Pons (tissue), 1 donor: ENCODE measurements at places on chromosomes 1 and 21.

DNA sequence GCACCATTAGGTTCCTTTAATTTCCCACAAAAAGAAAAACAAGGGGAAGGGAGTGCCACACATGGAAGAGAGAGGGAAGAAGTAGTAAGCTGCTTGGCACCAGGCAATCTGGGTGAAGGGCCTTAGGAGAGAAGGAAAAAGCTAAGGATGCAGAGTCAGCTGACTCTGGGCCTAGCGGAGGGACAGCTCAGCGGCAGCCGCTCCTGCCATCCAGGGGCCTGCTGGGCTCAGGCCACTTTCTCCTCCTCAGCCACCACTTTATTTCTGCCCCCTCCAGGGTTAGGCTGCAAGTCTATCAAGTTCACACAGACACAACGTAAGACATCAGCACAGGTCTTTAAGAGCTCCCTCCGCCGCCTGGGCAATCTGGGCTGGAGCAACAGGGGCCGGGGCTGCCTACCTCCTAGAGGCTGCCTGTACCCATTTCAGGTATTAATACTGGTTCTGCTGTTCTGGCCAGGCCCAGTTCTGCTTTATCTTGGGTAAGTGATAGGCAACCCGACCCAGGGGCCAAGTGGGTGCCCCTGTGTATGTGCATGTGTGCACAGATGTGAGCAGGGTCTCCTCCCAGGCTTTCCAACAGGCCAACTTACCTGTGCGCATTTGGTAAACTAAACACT lies 53.6 kb downstream of the SLC45A1 start:
- no peak for DNase-seq

GRCh38 chr1:72830606-72831390 lies 548.5 kb upstream of the NEGR1 start:
- DNase-seq, result no peak

DNA sequence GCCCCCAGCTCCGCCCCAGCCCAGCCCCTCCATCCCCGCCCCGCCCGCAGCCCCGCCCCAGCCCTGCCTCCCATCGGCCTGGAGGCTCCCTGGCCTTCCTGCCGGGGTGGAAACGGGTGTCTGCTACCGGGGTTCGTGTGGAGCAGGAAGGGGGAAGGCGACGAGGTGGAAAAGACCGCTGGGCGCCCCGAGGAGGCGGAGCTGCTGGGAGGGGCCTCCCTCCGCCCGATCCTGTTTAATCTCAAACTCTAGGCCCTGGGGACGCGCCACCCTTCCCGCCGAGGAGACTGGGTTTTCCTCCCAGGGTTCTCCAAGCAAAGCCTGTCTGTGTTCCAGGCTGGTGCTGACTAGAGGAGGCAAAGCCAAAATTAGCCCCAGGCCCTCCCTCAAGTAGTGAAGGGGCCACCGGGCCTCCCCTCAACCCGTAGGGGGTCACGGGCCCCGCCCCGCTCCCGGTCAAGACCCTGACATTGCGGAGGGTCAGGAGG lies 16.2 kb upstream of the TTLL10 start:
- DNase-seq, result peak; percentile 62

DNA sequence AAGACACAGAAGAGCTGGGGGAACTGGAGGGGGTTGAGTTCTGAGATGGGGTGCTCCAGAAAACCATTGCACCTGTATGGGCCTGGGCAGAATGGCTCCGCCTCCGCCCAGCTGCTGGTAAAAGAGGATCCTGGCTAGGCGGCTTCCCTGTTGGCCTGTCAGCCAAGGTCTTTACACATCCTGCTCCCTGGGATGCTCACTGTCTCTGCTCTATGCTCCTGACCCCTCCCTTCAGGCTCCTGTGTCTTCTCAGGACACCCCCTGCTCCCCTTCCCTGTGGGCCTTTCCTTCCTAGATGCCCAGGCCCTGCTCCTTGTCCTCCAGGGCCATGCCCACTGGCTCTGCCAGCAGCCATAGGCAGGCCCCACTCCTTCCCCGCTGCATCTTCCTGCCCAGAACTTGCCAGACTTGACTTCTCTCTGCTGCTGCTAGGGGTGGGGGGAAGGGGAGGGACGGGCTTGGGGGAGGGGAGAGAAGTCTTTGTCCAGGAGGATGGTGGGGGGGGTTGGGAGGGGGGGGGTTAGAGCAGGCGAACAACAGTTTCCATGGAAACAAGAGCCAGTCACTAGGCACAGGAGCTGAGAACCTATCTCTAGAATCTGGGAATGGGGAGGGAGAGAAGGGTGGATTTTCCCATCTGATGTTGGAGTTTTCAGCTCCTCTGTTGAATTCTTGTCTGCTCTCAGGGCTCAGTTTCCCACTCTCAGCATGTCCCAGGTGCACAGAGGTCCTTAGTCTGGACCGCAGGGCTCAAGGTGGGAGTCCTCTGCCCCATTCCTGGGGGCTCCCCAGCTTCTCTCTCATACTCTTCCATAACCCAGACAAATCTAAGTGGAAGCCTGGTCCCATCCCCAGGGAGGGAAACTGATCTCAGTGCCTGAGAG lies 10.6 kb downstream of the CELSR2 start:
- no peak for DNase-seq

DNA sequence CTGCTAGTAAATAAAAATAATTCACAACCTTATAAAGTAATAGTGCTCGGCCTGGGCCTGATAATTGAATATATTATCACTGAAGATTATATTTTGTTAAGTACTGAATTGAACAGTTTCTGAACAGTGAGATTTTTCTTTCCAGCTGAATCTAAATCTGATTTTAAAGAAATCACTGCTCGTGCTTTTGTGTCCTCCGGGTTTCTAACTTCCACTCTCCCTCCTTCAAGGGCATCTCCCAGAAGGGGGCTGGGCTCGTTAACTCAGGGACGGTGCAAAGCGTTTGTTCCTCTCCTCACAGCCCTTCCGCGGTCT lies 823 bp upstream of the KIF1B start:
- no peak for DNase-seq

DNA sequence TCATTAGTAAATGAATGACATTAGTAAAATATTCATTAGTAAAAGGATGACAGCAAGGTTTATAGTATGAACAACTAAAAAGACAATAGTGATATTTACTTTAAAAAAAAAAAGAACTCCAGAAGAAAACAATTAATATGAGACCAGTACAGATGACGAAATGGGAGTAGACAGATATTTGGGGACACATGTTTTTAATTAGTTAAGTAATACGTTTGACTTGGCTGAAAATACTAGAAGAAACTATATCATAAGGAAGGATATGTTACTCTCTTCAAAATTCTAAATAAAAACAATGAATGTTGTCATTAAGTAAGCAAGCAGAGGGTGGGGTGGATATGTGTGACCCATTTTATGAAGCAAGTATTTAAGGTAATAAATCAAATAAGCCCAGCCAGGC lies 61.9 kb downstream of the GPATCH2 start:
- DNase-seq, result no peak

DNA sequence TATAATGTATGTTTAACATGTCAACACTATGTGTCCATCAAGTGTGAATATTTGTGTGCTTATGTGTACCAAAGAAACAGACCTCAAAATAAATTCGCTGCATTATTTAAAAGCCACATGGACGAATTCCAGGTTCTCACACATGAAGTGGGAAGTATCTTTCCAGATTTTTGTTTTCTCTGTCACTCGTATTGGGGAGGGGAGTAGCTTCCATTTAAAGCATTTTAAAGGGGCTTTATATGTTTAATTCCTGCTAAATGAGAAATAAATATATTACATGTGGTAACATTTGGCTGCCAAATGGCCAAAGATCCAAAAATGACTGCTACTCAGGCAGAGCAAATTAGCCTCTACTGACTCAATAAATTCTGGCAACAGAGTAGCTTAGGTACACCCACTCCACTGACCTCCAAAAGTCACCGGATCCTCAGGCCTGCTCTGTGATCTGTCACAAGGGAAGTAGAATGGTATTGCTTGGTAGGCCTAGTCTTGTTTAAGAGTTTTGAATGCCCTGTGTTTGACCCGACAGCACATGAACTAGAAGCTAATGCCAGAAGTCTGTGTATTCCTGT lies 178.1 kb downstream of the ZP4 start:
- no peak for DNase-seq

GRCh38 chr21:43758111-43758641 lies 17.9 kb downstream of the CSTB start:
- no peak for DNase-seq

DNA sequence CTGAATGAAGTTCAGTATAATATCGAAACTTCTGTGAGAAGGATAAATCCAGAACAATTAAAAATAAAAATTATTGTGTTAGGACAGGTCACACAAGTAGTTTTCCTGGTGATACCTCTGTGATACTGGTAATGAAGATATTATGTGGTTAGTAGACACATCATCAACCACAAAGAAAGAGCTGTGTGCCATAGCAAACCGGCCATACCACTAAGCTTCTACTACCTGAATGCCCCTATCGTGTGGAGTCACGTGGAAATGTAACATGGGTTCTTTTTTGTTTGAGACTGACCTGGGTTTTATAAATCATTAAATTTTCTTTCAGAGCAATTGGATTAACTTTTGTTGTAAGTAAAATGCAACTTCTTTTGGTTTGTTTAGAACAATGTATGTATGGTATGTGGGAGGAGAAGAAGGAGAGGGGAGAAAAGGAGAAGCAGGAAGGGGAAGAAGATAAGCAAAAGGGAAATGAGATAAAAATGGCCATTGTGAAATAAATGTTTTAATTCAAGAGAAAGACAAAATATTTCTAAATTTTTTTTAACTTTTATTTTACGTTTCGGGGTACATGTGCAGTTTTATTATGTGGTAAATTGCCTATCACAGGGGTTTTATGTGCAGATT lies 58.2 kb upstream of the LRRC8B start:
- peak; percentile 42 for DNase-seq

GRCh38 chr1:245094092-245094491 lies 60.7 kb upstream of the KIF26B start:
- no peak for DNase-seq
